Stimulated activated CD4-positive, alpha-beta T cell treated with anti-CD3 and anti-CD28 coated beads, Interleukin-4, amount 100 ng/mL, for 48 hours (primary cell): ENCODE measurements at places on chromosomes 2 and 18.

- DNase-seq = no peak
These were observed 1022.4 kb downstream of the TMEM182 start for GRCh38 chr2:103784261-103784660.

DNA sequence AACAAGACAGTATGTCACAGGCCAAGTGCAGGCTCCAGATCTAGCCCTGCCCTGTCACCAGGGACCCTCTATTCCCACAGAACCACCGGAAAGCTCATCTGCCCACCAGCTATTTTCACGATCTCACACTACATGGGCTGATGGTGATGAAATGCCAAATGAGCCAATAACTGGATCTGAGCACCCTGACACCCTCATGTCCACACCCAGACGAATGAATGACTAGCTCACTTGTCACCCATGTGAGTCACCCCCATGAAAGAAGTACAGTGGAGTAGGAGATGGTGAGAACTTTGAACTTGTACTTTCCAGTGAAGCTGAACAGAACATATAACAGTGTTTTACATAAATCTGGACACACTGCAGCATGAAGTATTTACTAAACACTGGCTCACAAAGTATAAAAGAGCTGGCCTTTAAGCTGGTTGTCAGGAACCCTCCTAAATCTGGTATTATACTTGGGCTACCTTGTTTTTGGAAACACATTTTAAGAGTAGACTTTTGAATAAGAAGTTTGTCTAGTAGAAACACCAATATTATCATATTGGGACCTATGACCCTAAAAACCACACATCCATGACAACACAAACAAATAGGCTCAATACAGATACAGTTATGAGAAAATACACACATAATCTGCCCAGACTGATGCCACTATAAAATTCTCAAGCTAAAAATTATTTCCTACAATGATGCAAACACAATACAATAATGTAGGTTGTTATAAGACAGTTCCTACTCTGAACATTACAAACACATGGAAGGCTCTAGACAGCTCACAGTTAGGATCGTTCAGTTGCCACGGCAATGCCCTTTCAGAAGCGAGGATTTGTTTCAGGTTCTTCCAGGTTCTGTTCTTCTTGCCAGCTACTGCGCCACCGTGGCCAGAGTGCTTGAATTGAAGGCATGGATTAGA is 19.0 kb downstream of the INO80C start:
- peak; percentile 24 for DNase-seq

- DNase-seq = no peak
These were observed 14.2 kb upstream of the GRHL1 start for GRCh38 chr2:9937258-9937657.

GRCh38 chr18:36522509-36522908 is 225.0 kb downstream of the FHOD3 start:
- DNase-seq = no peak

DNA sequence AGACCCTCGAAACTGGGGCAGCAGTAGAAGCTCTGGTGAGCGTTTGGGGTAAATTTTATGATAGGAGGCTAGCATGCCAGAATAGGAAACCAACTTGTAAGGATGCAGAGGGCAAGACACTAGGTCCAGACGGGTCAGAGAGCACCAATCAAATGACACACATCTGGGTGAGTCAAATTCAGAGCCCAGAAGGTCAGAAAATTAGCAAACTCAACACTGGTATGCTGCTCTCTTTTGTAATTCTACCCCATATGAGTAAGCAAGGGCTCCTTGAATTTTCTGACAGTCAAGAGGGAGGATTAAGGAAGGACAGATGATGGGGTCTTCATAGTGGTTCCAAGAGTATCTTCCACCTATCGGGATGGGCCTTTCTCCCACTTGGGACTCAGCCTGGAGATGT is 209.8 kb downstream of the BCL2 start:
- DNase-seq = no peak

DNA sequence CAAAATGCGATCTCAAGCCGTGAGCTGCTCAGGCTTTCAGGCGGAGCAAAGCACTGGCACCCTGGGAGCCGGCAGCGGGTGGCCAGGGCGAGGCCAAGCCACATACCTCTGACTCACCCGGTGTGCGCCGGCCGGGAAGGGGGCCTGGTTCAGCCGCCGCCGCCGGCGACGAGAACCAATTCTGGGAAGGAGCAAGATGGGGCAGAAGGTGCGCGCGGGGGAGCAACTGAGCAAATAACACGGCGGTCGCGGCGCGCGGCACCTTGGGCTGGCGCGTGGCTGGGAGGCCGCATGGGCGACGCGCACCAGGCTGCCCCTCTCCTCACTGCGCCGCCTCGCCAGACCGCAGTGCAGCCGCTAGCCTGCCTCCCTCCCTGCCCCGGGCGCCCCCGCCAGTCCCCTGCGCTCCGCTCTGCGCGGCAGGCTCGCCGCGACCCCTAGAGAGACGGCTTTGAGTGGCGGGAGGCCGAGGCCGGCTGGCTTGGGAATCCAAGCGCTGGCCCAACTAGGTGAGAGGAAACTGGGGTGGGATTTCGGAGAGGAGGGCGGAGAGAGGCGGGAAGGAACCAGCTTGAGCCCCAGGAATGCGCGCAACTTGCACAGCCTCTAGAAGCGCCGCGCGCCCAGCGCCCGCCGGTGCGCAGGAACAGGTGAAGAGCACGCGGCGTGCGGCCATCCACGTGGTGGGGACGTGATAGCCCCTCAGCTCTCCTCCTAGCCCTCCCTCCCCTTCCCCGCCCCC is 3.2 kb downstream of the NRP2 start:
- no peak for DNase-seq

DNA sequence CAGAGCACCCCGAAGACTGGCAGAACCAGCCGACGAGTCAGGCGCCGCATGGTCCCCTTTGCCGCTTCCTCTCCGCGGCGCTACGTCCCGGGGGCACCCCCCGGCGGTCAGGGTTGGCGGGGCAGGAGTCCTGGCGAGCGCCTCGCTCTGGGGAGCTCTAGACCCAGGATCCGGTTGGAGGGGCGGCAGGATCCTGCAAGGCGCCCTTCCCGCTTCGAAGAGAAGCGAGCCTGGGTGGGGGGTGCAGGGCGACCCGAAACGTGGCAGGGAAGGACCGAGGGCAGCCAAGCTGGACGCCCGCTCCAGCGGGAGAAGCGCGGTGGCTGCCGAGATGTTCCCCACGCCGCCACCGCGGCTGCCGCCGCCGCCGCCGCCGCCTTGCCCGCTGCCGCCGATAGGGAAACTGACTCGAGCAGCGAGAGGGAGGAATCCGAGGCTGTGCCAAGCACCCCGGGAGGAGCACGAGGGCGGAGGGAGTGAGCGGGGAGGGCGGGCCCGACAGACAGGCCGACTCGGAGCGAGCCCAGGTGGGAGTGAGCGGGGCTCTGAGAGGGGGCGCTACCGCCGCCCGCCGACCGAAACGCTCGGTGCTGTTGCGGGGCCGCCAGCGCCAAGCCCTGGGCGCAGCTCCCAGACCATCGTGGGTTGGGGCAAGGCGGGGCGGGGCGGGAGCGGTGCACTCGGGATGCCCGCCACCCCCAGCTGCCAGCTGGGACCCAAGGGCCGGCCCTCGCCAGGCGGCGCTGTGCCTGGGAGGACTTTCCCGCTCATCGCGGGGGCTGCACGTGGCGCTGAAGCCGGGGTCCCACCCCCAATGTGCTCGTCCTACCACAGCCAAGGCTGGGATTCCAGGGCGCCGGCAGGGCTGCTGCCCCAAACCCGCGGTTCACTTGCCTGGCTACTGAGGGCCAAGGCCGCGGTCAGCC is at the start of gene GALNT14:
Gene GALNT14 (minus strand): TSS at position 404 of the 926 bp plus-strand sequence. CDS start 354 bp downstream, at position 50.
- peak; percentile 17 for DNase-seq

- DNase-seq = no peak
These were observed 98.7 kb upstream of the ALKAL2 start for GRCh38 chr2:386406-387103.

DNA sequence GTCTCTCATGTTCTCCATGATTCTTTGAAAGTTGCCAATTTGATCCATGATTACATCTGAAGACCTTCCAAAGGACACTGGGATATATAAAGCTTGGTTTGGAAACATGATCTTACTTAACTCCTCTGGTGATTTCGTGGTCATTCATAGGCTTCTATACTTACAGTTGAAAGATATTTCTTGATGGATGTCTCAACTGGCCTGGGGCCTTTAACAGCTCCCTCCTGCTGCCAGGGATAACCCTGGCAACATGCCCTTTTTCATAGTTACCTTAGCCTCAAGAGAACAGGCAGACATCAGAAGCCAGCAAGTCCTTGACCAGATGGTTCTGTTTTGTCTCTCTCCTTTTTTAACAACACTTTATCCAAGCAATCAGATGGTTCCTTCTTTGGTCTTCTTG is 23.5 kb upstream of the MFF start:
- DNase-seq = no peak

DNA sequence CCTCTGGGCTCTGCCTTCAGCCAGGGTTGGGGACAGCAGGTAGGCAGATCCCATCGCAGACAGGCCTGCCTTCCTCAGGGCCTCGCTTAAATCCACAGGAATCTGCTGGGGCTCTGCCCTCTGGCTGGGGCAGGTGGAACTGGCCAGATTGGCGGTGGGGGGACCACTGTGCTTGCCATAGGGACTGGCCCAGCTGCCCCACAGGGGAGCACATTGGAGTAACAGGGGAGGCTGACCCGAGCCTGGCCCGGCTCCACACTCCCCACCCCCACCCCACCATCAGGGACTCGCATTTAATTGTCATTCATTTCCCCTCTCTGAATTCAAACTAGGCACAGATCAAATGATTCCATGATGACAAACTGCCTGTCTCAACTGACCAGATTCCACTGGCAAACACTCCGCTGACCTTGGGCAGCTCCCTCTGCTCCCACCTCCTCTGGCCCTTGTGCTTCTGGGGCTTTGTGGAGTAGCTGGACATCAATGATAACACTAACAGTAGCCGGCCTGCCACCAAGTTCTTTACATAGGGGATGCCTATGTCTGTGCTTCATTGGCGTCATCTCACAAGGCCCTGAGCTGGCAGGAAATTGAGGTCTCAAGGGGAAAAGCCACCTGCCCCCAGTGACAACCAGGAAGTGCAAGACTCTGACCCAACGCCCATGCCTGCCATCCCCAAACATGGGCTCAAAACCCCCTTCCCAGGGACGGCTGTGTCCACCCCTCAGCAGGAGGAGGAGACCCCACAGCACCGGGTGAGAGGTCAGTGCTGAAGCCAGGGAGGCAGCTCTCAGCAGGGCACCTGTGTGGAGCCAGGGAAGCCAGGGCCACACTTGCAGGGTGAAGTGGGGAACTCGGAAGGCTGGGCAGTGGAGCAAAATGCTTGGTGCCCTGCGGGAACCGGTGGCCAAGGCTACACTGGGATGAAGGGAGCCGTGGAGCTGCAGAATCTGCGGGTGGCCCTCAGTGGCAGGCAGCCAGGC is 2.1 kb upstream of the B3GNT7 start:
- peak; percentile 13 for DNase-seq

- no peak for DNase-seq
These were observed 1012.1 kb downstream of the TMEM182 start for GRCh38 chr2:103773884-103774283.

GRCh38 chr2:121707344-121707919 is 29.2 kb downstream of the NIFK start:
- no peak for DNase-seq

- no peak for DNase-seq
These were observed 191.3 kb downstream of the RPRM start for GRCh38 chr2:153287109-153287801.

GRCh38 chr2:165114346-165114939 is 89.4 kb downstream of the SCN3A start:
- DNase-seq = no peak

- no peak for DNase-seq
These were observed 388.6 kb upstream of the TNP1 start for GRCh38 chr2:217248312-217248935.

- DNase-seq = no peak
These were observed 328.9 kb upstream of the NT5C1B start for GRCh38 chr2:18918280-18918679.
